Stimulated activated CD8-positive, alpha-beta memory T cell treated with anti-CD3 and anti-CD28 coated beads, Interleukin-4, amount 100 ng/mL, for 4 hours (primary cell): ENCODE measurements at places on chromosomes 3 and 15.

DNA sequence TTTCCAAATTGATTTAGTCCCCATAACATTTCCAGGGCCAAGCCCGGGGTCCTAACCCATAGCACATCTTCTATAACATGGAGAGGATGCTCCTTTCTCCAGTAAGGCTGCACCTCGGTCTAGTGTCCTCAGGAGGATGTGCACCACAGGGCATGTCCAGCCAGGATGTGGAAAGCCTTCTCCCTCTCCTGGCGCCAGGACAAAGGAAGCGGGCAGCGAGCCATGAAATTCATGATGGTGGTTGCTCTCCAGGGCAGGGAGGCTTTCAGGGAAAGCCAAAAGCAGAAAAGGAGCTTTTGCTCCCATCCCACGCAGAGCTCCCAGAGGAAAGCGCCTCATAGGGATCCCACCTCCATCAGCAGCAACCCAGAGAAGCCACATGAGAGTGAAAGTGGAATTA, 220.0 kb downstream of the ADAMTSL3 start:
- DNase-seq, result no peak

DNA sequence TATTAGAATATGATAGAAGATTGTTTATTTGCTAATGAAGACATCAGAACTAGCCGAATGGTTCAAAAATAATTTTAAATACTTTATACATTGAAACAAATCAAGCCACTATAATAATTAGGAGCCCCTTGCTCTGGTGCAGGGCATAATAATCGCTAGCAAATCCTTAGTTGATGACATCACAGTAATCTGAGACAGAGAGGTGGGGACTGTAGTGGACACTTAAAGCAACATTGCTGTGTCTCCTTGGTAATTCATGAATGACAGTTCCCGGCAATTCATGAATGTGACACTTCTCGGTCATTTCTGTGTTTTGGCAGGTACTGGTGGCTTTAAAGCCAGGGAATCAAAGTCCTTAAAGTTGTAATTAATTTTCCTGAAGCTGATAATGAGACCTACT, 114.3 kb downstream of the PPM1L start:
- DNase-seq, result no peak

DNA sequence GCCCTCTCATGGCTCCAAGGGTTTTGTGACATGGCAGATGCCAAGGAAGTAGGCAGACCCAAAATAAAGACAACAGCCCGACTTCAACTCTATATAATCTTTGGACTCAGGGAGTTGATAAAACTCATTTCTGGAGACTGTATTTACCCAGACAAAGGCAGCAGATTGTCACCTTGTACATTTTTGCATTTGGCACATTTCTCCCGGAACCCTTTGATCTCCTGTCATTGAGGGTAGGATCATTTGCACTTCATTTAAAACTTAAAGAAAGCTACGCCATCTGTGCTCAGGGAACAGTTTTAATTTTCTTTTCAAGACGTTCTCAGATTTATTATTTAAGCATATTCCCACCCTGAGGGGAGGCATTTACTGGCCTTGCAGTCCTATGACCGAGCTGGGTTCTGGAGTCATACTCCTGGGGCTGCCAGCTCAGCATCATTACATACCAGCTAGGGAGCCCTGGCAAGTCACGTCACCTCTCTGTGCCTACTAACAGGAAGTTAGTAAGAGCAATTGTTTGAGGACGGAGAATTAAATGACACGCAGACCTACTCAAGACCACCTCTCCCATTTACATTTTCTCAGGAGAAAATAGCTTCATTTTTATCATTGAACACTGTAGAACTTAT, 5.9 kb downstream of the CDCP1 start:
- no peak for DNase-seq

- DNase-seq, result no peak
Measured at GRCh38 chr3:131903988-131904415, 130.8 kb downstream of the CPNE4 start.

DNA sequence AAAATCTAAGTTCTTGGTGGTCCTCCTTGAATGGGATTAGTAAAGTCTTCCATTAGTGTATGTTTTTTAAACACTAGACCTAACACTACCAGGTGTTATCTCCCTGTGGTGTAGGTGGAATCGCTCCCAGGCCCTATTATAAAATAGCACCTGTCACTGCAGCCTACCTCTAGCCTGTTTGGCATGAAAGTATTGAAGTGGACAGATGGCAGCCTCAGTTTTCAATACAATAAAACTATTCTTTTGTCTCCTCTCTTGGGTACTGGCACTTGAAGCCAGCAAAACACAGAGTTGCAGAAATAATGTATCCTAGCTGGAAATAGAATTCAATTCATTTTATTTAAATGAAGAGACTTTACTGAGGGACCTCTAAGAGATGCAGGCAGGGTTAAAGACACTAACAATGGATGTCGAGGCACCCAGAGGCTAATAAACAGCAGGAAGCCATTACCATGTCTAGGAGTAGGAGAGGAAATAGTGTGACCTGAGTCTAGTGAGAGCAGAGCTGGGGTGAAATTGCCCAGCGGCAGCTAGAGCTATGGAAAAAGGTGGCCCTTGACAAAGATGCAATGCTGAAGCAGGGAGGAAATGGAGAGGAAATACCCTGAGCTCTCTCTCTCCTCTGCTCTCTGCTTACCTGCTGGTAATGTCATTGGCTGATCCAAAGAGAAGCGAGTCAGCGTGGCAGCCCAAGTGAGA, 49.1 kb upstream of the TMEM158 start:
- no peak for DNase-seq

- DNase-seq, result no peak
Measured at GRCh38 chr15:40487816-40488682, 17.3 kb downstream of the CHST14 start.
